CD4-positive, alpha-beta T cell treated with Interleukin-1 beta for 1 hour (primary cell): ENCODE measurements at places on chromosomes 1 and 21.

DNA sequence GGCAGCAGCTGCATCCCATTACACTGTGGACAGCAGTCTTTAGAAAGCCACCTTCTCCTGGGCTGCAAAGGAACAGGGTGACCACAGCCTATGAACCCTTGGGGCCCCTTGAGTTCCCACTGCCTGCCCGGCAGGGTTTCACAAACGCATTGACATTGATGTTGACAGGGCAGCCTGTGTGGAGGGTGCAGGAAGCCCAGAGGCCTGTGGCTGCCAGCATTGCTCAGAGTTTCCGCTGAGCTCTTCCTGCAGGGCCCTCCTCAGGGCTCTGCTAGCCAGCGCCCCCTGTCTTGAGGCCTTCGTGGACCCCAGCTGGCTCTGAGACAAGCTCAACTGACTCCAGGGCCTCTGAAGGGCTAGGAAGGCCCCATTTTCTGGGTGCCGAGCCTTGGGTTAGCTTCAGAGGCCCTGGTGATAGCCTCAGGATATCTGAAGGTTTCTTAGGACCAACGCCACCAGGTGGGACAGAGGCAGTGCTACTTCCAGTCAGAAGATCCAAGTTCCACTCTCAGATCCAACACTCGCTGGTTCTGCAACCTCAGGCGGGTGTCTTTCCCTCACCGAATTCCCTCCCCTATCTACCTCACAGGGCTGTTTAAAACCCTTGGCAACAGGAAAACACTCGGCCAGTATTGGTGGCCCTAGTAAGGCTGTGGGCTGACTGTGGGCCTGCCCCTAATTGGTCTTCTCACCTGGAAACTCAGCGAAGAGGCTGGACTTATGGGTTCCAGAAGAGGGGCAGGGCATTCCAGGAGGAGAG is 27.2 kb upstream of the EPS8L3 start:
- peak; percentile 78 for DNase-seq

- DNase-seq = no peak
Measured at GRCh38 chr21:37164742-37165141, 91.7 kb downstream of the TTC3 start.

DNA sequence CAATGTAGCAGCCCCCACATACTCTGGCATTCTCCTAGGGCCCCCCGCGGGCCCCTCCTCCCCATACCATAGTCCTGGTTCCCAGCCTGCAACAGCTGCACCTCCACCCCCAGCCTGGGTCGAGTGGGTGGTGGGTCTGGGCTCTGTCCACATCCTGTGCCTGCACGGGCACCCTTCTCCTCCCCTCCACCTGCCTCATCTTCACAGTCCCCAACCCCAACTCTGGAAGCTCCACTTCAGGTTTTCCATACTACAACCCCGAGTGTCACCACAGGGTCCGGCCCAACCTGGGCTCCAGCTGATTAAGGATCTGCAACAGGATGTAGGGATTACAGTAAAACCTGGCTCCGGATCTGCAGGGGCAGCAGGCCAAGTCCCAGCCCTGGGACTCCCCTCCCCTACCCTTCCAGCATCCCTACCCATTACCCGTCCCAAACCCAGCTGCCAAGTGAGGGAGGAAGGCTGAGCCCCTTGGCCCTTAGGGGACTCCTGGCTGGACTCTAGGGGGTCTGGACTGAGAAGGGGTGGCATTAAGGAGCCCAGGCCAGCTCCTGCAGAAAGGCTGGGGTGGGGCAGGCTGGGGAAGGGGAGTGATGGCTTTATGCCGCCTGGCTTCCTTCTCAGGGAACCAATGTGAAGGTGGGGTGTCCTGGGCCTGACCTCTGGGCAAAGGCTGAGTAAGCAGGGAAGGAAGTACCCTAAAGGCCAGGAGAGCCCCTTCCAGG is 116.8 kb downstream of the CASZ1 start:
- DNase-seq = no peak

DNA sequence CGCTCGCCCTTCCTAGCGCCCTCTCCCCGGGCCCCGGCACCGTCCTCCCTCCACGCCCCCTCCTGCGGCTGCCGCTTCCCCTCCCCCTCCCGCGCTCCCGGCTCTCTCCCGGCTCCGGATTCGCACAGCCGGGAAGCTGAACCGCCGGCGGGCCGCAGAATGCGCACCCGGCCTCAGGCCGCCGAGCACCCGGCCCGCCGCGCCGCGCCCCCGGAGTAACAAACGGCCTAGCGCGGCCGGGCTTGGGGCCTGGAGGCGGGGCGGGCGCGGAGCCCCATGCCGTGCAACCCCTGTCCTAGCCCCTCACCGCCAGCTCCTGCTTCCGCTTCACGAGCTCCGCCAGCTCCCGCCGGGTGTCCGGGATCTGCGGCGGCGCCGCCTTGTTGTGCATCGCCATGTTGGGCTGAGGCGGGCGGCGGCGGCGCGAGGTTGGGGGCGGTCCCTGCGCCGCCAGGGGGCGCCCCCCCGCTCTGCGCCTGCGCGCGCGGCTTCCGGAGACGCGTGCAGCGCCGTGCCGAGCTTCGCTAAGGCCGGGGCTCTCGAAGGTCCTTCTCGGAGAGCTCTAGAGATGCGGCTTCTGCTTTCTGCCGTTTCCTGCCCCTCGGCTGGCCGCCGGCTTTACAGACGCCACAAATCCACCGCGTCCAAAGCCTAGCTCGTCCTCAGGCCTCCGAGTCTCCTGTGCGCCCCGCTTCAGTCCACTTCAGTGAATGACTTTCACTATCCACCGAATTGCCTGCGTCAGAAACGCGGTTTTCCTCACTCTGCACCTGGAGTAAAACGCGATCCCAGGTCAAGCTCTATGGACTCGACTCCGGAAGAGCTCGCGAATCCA is at the start of gene MEAF6:
MEAF6 (minus strand) TSS at position 417 of the 835 bp plus-strand sequence; CDS start at position 397, 20 bp downstream.
- DNase-seq = peak; percentile 85

- no peak for DNase-seq
Measured at GRCh38 chr1:46615735-46616134, 876 bp downstream of the MOB3C start.

DNA sequence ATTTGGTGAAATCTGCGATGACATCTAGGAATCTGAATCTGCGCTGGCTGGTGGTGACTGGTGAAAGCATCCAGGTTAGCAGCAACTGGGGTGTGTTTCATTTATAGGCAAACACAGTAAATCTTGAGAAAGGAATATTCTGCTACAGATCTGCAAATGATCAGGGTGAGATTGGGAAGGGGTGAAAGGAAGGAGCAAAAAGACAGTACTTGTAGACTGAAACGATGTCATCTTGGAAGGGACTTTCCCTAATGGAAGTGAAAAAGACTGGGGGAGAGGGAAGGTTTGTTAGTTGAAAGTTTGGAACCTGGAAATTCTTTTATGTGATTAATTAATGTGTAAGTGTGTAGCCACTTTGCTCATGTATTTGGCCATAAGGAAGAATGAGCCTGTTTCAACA is 228.3 kb downstream of the FMN2 start:
- DNase-seq = no peak

GRCh38 chr1:42767510-42768000 is 506 bp downstream of the C1orf50 start:
- DNase-seq = no peak

- DNase-seq = peak; percentile 43
Measured at GRCh38 chr21:43361127-43361492, 65.8 kb downstream of the SIK1 start.

DNA sequence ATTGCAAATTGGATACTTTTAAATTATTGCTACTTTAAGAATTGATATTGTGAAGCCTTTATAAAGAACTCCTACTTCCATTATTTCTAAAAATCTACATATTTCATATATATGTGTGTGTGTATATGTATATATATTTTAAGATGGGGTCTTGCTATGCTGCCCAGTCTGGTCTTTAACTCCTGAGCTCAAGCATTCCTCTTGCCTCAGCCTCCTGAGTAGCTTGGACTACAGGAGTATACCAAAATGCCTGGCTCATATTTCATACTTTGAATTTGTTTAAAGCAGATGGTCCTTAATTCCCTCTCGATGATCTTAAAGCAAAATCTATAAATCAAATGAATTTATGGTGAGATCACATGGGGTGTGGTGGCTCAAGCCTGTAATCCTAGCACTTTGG is 25.1 kb upstream of the CPLANE2 start:
- DNase-seq = no peak

DNA sequence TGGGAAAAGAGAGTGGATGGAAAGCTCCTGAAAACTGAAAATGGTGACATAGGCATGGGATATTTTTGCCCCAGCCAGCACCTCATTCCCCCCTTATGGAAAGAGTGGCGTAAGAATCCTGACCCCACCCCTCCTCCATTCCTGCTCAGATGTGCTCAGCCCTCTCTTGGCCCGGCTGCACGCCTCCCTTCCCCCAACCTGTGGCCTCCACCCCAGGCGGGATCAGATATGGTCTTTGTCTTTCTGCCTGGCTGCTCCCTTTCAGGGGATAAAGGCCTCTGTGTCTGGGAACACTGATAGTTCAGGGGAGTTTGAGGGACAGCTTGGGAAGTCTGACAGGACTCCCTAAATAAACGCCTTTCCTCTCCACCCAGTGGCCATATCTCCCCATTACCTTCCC is 49.8 kb downstream of the KIRREL1 start:
- DNase-seq = no peak

- DNase-seq = no peak
Measured at GRCh38 chr1:11299225-11299574, 26.2 kb downstream of the UBIAD1 start.

GRCh38 chr1:201650623-201650933 is 111.7 kb downstream of the NAV1 start:
- DNase-seq = no peak

- no peak for DNase-seq
Measured at GRCh38 chr1:32223683-32224082, 1.5 kb downstream of the EIF3I start.

GRCh38 chr21:15343066-15343465 is 278.3 kb upstream of the NRIP1 start:
- DNase-seq = no peak

- DNase-seq = no peak
Measured at GRCh38 chr21:25496825-25497482, 110.3 kb downstream of the MRPL39 start.

DNA sequence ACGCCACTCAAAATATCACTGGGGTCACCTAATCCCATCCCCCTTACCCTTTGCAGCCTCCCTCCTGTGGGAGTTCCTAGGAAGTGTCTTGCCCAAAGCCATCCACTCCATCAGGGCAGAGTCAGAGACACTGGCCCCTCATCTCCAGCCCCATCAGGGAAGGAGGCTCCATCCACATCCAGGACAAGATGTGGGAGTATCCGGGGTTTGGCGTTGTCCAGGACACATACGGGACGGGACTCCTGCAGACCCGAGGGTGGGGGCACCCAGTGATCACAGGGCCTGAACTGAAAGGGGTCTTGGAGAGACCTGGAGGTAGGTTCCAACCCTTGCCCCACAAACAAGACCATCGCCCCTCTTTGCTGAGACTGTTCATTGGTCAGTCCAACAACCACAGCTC is 348.2 kb downstream of the MATN1 start:
- DNase-seq = no peak

GRCh38 chr1:75421371-75421770 is 189.5 kb downstream of the SLC44A5 start:
- DNase-seq = no peak

GRCh38 chr1:10187026-10187334 is 23.4 kb upstream of the KIF1B start:
- no peak for DNase-seq

GRCh38 chr1:50603274-50604271 is 180.3 kb upstream of the DMRTA2 start:
- no peak for DNase-seq

DNA sequence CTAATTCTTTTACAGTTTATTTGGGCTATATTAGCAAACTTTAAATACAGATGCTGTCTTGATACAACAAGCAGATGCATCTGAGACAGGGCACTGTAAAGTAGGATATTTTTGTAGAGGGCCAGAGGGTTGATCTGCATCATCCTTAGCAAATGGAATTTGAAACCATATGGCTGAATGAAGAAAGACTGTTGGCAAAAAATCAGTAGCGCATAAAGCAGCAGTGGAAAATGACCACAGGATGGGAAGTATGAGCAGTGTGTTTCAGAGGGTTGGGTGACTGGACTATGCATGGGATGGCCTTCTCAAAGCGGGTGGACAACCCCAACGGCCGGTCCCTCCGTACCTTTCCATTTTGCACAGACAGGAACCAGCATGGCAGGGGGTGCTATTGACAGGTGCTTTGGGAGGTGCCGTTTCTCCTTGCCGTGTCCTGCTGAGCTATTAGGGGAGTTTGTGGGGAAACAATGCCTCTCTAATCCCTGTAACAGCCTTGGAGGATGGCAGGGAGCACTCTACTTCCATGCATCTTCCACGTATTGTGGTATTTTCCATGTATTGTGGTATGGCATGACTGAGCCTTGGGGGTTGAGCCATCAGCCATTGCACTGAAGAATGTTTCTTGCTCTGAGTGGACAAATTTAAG is 5.9 kb downstream of the LRRC8B start:
- DNase-seq = no peak

GRCh38 chr1:199135901-199136300 is 497.1 kb downstream of the PTPRC start:
- DNase-seq = no peak

DNA sequence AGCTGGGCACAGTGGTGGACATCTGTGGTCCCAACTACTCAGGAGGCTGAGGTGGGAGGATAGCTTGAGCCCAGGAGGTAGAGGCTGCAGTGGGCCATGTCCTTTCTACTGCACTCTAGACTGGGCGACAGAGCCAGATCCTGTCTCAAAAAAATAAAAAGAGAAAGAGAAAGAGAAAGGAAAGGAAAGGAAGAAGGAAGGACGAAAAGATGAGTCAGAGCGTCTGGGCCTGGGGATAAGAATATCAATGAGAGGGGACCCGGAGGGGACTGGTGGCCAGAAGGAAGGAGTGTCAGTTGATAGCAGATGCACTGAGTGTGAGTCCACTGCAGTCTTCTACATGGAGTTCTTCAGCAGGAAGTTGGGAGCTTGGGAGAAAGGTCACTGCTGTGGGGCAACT is 75.6 kb downstream of the SYT6 start:
- no peak for DNase-seq

- DNase-seq = no peak
Measured at GRCh38 chr1:16351456-16351993, 755 bp downstream of the FBXO42 start.

DNA sequence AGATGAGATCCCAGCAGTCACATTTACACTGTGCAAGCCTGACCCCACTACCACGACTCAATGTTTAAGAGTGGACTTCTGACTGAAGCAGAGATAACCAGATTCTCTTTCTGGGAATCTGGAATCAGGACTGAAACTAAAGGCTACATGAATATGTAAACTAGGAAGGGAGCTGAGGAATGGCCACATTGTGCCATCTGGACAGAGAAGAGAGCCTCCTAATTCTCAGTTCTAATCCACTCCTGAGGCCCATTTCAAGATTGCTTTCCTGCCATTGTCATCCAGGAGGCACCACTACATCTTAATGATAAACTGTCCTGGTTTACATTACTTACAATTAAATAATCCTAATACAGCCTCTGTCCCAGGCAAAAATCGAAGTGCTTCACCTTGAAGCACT is 6.5 kb downstream of the PAXBP1 start:
- no peak for DNase-seq

DNA sequence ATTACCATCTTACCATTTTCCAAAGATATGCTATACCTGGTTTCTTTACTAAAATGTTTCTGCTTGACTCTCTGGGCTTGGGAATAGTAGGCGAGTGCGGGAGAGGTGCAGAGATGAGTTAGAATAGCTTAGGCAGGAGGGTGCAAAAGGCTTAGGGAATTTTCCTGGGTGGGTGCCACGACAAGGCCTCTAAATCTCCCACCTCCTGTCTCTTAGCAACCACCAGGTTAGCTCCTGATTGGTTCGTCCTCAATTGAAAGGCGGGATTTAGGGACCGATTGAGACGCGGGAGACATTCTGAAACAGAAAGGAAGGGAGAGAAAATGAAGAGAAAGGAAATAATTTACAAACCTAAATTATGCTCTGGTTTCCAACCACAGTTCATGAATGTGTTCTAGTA is 3.1 kb downstream of the ACKR1 start:
- DNase-seq = no peak
